Aorta (tissue), 5 donors: ENCODE measurements at places on chromosomes 5 and 9.

GRCh38 chr9:8391132-8391531 lies 591.6 kb upstream of the DMAC1 start:
- DNase-seq: no peak

GRCh38 chr9:129007766-129008468 lies 20.2 kb downstream of the SH3GLB2 start:
- no peak for DNase-seq

DNA sequence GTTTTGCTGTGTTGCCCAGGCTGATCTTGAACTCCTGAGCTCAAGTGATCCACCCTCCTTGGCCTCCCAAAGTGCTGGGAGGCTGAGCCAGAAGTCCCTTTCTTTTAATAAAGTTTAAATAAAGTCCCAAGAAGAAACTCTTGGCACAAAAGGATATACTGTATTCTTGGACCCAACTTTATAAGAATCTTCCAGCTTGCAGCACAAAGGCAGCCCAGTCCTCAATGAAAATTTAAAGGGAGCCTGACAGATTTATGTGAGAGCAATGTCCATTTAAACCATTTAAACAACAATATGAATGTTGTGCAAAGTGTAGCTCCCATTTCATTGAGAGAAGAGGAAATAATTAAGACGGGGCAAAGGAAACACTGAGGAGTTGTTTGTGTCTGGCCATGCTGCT lies 217.0 kb downstream of the DOCK8 start:
- no peak for DNase-seq

GRCh38 chr5:33696411-33696810 lies 195.4 kb downstream of the ADAMTS12 start:
- no peak for DNase-seq
